Thyroid gland (tissue), 4 donors: ENCODE measurements at places on chromosomes 5 and 9. TPM values are rescaled to one million over a fixed set of nuclear protein-coding genes. Genes with fewer than 3 reads are reported as not detected.

DNA sequence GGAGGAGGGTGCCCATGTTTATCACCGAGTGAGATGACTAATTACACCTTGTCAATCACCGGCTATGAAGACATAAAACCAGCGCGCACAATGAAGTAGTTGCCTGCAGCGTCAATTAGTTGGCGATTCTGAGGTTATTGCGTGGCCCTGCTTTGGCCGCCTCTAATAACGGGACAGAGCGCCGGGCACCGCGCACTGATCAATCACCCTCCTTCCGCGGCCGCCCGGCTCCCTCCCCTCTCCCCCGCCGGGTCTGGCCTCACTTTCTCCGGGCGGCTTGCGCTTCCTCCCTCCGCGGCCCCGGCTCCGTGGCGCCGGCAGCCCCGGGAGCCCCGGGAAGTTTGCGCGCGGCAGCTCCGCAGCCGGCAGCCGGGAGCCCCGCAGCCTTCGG is 3.3 kb upstream of the LHX2 start:
- no peak overlapping the region for H3K4me3 ChIP-seq
- H3K36me3 ChIP-seq = no peaks in the 10 kb centered on the region
- no peak overlapping the region for H3K27ac ChIP-seq
- no peak for DNase-seq

- no peaks in the 10 kb centered on the region for H3K4me1 ChIP-seq
- H3K27ac ChIP-seq = no peak overlapping the region
- H3K36me3 ChIP-seq = no peaks in the 10 kb centered on the region
- no peak for DNase-seq
These were observed 159.4 kb downstream of the PIK3R1 start for GRCh38 chr5:68374796-68375518.

DNA sequence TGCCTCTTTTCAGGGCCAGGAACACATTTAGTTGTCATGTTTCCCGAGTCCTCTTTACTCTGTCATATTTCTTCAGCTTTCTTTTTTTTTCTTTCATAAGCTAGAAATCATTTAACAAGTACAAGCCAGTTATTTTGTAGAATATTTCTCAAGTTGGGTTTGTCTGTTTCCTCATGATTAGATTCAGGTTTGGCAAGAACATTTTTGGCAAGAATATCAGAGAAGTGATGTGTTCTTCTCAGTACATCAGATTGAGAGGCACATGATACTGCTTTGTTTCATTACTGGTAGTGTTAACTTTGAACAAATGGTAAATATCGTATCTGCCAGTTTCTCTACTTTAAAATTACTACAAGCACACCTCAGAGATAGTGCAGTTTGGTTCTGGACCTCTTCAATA is 45.1 kb downstream of the PCSK5 start:
- H3K27me3 ChIP-seq = no peaks in the 10 kb centered on the region
- no peaks in the 10 kb centered on the region for H3K36me3 ChIP-seq
- no peak overlapping the region for H3K4me3 ChIP-seq
- H3K27ac ChIP-seq = no peak overlapping the region

GRCh38 chr5:80240368-80240986 is 15.4 kb downstream of the SERINC5 start:
- no peaks in the 10 kb centered on the region for H3K36me3 ChIP-seq
- DNase-seq = no peak
- no peak overlapping the region for H3K4me3 ChIP-seq
- H3K27me3 ChIP-seq = no peaks in the 10 kb centered on the region

DNA sequence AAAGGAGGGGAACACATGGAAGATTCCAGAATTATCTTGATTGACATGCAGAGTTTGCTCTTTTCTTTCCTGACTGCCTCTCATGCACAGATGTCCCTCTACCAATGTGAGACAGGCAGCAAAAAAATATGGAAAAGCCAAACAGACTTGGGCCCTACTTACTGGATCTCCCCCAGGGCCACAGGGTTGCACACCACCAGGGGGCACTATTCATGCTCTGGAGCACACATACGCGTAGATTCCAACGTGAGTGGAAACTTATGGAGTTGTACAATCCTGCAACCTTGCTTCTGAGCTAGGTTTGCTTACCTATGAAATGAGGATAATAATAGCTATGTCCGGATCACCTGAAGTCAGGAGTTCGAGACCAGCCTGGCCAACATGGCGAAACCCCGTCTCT is 319.5 kb downstream of the ARHGEF28 start:
- H3K27me3 ChIP-seq = no peaks in the 10 kb centered on the region
- no peaks in the 10 kb centered on the region for H3K36me3 ChIP-seq
- peaks cover 20% of the 10 kb centered on the region for H3K4me1 ChIP-seq
- H3K27ac ChIP-seq = no peak overlapping the region

ZNF658 gene
- total RNA-seq = 9.9 TPM

STXBP1 gene
- total RNA-seq = 128 TPM

SOHLH1 gene
- not detected for total RNA-seq

DNA sequence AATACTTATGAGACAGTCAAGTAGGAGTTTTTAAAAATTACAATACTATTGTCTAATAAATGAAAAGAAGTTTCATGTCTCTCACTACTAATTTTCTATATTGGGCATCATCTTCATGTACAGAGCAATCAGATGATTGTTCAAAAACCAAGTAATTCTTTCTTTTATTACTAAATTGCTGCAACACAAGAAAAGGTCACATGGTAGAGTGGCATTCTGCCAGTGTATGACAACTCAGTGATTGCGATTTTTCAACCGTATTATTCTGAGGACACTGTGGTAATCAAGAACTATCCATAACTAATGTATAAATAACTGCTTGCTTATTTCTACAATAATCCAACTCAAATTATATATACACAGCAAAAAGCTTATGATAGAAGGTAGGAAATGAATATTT is 96.7 kb upstream of the GRHPR start:
- DNase-seq = peak; percentile 20
- H3K4me1 ChIP-seq = peaks cover 3% of the 10 kb centered on the region
- no peaks in the 10 kb centered on the region for H3K36me3 ChIP-seq
- H3K4me3 ChIP-seq = no peak overlapping the region
- no peak overlapping the region for H3K27ac ChIP-seq
- H3K27me3 ChIP-seq = no peaks in the 10 kb centered on the region

- no peaks in the 10 kb centered on the region for H3K27me3 ChIP-seq
- peaks cover 16% of the 10 kb centered on the region for H3K4me1 ChIP-seq
- no peak for DNase-seq
- peak overlapping the region; percentile 75 for H3K27ac ChIP-seq
These were observed 84.8 kb upstream of the ZBTB43 start for GRCh38 chr9:126720036-126720435.

- peak; percentile 91 for DNase-seq
- H3K27me3 ChIP-seq = no peaks in the 10 kb centered on the region
- H3K36me3 ChIP-seq = no peaks in the 10 kb centered on the region
- peaks cover 33% of the 10 kb centered on the region for H3K4me1 ChIP-seq
These were observed 9.6 kb upstream of the TRAF1 start for GRCh38 chr9:120936011-120936763.

- H3K27me3 ChIP-seq = no peaks in the 10 kb centered on the region
- DNase-seq = no peak
- no peak overlapping the region for H3K27ac ChIP-seq
- no peak overlapping the region for H3K4me3 ChIP-seq
- H3K4me1 ChIP-seq = peaks cover 4% of the 10 kb centered on the region
These were observed 653.7 kb downstream of the CCDC171 start for GRCh38 chr9:16206518-16206917.

GRCh38 chr5:150412319-150413175 is at the start of gene CD74:
TSS of gene CD74 (minus strand) at chr5:150412910. CDS start at chr5:150412749, 161 bp downstream.
- H3K27me3 ChIP-seq = no peaks in the 10 kb centered on the region
- peak within 1 kb of the TSS; percentile 78 for H3K27ac ChIP-seq
- DNase-seq = peak; percentile 94

SLC34A1 gene
- not detected for total RNA-seq

ADAMTS12 gene
- total RNA-seq = 2.2 TPM

DNA sequence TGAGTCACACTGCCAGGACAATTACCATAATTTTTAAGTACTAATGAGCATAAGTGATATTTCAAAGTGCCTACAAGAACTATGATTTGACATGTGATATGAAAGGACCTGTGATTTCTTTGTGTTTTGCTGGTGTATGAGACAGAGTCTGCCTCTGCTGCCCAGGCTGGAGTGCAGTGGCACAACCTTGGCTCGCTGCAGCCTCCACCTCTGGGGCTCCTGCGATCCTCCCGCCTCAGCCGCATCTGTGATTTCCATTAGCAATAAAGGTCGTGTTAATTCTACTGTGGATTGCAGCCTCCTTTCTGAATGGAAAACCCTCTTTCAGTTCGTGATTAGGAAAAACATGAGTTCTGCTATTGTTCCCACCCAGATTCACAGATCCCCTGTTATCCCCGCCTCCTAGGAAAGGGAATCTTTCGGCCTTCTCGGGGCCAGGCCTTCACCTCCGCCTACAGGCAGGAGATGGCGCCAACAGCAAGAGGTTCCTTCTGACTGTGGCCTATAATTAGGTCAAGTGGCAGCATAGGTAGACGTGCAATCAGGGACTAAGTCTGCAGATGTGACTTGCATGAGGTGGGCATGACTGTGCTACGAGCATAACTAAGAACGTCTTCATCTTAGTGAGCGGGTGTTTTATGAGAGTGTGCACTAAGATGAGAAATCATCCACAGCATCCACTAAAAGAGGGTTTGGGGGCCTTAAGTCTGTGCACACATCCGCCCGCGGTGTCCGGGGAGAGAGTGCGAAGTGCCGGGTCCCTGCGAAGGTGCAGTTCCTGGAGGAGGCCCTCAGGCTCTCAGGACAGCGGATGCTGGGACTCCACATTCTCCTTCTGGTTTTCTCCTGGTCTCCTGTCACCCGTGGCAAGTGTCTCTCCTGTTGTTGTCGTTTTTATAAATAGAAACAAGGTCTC is 23.1 kb downstream of the TRIM7 start:
- H3K4me3 ChIP-seq = no peak overlapping the region
- peak; percentile 83 for DNase-seq
- H3K27ac ChIP-seq = no peak overlapping the region
- no peaks in the 10 kb centered on the region for H3K27me3 ChIP-seq
- no peaks in the 10 kb centered on the region for H3K36me3 ChIP-seq

DNA sequence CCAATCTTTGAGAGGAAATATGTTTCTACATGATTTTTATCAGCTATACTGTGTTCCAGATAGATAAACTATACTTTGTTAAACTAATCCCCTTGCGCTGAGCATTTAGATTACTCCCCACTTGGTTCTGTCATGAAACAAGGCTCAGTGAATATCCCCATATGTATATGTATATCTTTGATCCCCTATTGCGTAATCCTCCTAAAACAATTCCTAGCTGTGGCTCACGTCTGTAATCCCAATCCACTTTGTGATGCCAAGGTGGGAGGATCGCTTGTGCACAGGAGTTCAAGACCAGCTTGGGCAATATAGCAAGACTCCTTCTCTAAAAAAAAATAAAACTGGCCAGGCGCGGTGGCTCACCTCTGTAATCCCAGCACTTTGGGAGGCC is 2.7 kb downstream of the PHYHD1 start:
- no peak for DNase-seq
- H3K4me3 ChIP-seq = no peak overlapping the region
- peaks cover 52% of the 10 kb centered on the region for H3K4me1 ChIP-seq
- no peaks in the 10 kb centered on the region for H3K36me3 ChIP-seq

GAS1 gene
- total RNA-seq = 88.6 TPM

GRCh38 chr9:111197256-111197655 is 132.8 kb downstream of the OR2K2 start:
- no peaks in the 10 kb centered on the region for H3K36me3 ChIP-seq
- H3K27me3 ChIP-seq = no peaks in the 10 kb centered on the region
- no peak overlapping the region for H3K4me3 ChIP-seq
- H3K27ac ChIP-seq = no peak overlapping the region

ADAMTS13 gene
- 1.8 TPM for total RNA-seq

CDH10 gene
- not detected for total RNA-seq

DNA sequence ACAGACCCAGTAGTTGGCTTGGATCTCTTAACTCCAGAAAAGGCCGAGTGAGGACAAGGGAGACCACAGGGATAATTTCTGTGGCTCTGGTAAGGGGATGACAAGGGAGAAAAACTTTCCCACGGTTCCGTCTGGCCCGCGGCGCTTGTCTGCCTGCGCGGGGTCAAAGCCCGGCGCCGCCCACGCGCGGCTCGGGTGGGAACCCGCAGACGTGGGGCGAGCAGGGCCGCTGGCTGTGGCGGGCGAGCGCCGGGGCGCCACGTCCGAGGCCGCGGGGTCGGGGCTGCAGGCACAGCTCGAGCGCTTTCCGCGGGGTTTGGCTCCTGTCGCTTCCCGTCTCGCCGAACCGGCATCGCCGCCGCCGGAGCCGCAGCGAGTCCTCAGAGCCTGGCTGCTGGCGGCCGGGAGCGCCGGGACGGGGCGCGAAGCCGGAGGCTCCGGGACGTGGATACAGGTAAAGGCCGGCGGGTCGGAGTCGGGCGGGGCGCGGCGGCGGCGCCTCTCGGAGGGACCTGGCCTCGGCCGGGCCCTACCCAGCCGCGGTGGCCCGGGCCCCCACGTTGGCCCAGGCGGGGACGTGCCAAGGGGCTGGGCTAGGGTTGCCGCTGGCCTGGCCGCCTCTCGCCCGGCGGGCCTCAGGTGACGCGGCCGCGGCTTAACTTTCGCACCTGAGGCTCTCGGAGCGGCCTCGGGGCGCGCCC is at the start of gene RNF180:
RNF180 (plus strand) TSS at position 344 of the 701 bp plus-strand sequence. CDS start 34,965 bp downstream, outside the sequence.
- no peaks in the 10 kb centered on the region for H3K27me3 ChIP-seq
- no peaks in the 10 kb centered on the region for H3K36me3 ChIP-seq
- H3K4me1 ChIP-seq = peaks cover 31% of the 10 kb centered on the region
- DNase-seq = peak; percentile 60
- H3K27ac ChIP-seq = peak within 1 kb of the TSS; percentile 96

- DNase-seq = no peak
- H3K4me1 ChIP-seq = no peaks in the 10 kb centered on the region
- no peak overlapping the region for H3K27ac ChIP-seq
- H3K4me3 ChIP-seq = no peak overlapping the region
- H3K36me3 ChIP-seq = no peaks in the 10 kb centered on the region
These were observed 478.4 kb downstream of the ACTL7B start for GRCh38 chr9:108377382-108377781.

GRCh38 chr9:6929441-6930215 is 171.9 kb downstream of the KDM4C start:
- H3K36me3 ChIP-seq = no peaks in the 10 kb centered on the region
- peaks cover 3% of the 10 kb centered on the region for H3K4me1 ChIP-seq
- H3K4me3 ChIP-seq = no peak overlapping the region
- no peak for DNase-seq
- H3K27ac ChIP-seq = no peak overlapping the region

QRFP gene
- not detected for total RNA-seq

PKD2L2 gene
- not detected for total RNA-seq

DNA sequence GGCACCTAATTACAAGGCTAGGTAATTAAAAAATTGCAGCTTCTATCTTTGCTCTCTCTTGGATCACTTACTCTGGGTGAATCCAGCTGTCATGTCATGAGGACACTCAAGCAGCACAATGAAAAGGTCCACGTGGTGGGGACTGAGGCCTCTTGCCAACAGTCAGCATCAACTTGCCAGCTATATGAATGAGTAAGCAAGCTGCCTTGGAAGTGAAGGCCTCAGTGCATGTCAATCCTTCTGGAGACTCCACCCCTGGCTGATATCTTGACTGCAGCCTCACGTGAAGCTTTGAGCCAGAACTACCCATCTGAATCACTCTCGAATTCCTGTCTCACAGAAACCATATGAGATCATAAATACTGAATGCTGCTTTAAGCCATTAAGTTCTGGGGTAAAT is 140.5 kb downstream of the SNX18 start:
- peaks cover 42% of the 10 kb centered on the region for H3K4me1 ChIP-seq
- peak; percentile 47 for DNase-seq
- H3K27ac ChIP-seq = peak overlapping the region; percentile 63
- no peaks in the 10 kb centered on the region for H3K27me3 ChIP-seq
- H3K4me3 ChIP-seq = no peak overlapping the region

GRCh38 chr5:76528547-76529331 is 94.5 kb downstream of the F2RL2 start:
- no peak overlapping the region for H3K27ac ChIP-seq
- H3K4me1 ChIP-seq = no peaks in the 10 kb centered on the region
- no peak for DNase-seq
- H3K27me3 ChIP-seq = no peaks in the 10 kb centered on the region

TMEM174 gene
- 0.22 TPM for total RNA-seq
